ENCODE measurements at places on chromosomes 2 and 18.

DNA sequence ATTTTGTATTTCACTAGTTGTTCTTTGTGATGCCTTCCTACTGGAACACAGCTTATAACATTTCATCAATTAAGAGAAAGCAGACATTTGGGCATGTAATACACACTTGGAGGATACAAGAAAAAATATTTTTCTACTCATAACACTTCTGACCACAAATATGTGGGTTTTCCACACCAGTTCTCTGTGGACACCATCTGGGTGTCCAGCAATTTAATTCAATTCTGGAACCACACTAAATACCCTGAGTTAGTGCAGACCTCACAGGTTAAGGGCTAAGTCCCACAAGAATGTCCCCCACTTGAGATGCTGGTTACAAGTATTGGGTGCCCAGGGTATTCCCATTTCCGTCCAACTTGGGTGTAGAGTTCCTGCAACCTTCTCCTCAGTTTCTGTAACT lies 91.1 kb upstream of the SKOR2 start:
- no peak for DNase-seq

- no peak for DNase-seq
Measured at GRCh38 chr2:150732491-150732890, 245.0 kb upstream of the RND3 start.

DNA sequence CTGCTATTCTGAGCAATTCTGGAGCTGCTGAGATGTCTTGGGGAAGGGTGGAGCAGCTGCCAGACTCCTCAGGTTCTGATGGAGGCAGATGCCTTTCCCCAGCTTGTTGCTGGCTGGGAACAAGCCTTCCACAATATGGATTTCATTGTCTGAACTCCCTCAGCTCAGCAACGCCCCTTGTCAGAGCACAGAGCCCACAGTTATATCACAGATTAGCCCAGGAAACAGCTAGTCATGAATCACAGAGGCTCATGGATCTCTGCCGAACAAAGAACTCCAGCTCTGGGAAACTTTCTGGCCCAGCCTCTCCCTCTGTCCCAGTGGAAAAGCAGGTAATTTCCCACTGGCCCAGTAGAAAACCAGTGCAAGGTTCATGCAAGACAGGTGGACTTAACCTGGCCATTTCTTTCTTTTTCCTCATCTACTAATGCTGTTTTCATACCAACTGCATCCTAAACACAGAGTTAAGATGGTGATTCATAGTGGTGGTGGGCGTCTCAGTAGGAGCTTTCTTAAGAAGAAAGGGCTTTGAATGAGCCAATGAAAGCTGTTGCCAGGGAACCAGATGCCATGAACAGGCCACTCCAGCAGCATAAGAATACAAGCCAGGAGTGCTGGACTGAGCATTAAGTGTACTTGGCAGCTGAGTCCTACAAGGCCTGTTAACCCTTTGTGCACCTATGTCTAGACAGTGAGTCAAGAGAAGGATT lies 8.7 kb upstream of the KIAA2012 start:
- no peak for DNase-seq

GRCh38 chr18:42028247-42028832 lies 73.3 kb downstream of the PIK3C3 start:
- DNase-seq: no peak

- DNase-seq: no peak
Measured at GRCh38 chr18:53745224-53745967, 479.1 kb downstream of the MBD2 start.

DNA sequence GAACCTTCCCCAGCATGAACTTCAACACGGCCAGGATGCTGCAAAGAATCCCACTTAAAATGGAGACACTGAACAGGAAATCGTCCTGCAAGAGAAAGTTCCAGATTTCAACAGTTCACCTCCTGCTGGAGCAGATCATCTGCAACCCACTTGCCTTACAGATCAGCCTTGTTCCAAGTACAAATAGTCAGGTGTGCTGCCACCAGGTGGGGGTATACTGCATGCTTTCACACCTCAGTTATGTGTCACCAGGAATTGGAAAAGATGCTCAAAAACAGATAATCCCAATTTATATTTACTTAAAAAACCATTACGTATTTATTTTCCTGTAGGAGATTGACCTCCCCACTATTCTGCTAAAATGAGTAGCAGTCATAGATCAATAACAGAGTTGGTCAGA lies 212.3 kb downstream of the MGAT5 start:
- DNase-seq: peak; percentile 59

- DNase-seq: no peak
Measured at GRCh38 chr2:202721621-202722020, 86.9 kb downstream of the FAM117B start.

GRCh38 chr2:101658387-101658786 lies 39.1 kb upstream of the MAP4K4 start:
- DNase-seq: no peak

DNA sequence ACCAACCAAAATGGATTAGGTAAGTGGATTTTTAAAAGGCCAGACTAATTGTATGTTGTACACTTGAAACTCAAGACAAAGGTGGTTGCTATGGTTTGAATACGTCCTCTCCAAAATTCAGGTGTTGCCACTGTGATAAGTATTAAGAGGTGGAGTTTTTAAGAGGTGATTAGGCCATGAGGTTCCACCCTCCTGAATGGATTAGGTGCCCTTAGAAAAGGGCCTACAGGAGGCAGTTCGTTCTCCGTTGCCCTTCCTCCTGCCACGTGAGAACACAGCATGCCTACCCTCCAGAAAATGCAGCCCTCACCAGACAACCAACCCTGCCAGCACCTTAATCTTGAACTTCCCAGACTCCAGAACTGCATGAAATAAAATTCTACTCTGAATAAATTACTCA lies 51.2 kb downstream of the CHMP3 start:
- no peak for DNase-seq

- peak; percentile 69 for DNase-seq
Measured at GRCh38 chr2:60226943-60227342, 326.5 kb downstream of the BCL11A start.

- no peak for DNase-seq
Measured at GRCh38 chr2:187982668-187983067, 309.0 kb upstream of the GULP1 start.

DNA sequence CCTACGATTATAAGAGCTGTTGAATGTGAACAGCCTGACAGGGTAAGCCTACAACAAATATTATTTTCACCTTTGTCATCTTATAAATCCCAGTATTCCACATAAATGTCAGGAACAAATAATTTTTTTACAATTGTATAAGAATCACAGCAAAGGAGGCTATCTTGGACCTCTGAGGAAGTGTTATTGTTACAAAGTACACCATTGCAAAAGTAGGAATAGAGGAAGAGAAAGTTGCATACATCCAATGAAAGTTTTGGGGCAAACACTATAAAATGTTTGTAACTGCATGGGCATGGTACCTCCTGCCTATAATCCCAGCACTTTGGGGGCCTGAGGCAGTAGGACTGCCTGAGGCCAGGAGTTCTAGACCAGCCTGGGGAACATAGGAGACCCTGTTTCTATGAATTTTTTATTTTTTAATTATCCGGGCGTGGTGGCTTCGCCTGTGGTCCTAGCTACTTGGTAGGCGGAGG lies 715 bp upstream of the MEMO1 start:
- DNase-seq: no peak

- no peak for DNase-seq
Measured at GRCh38 chr2:45218297-45218696, 209.0 kb upstream of the SIX2 start.

DNA sequence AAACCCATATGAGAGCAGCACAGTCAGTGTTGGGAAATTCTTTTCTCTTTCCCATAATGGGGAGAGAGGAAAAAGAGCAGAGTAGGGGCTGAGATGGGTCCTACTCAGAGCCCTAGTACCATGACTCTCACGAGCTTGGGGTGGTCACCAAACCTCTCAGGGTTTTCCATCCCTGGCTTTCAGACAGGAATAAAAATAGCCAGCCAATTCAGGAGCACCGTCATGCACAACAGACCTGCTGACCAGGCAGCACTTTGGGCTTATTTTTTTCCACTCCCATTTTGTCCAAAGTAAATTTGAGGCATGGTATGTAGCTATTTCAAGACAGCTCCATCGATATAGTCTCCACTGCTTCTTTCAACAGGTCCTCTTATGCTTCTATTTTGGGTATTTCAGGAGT lies 86.4 kb downstream of the TGFA start:
- DNase-seq: no peak

DNA sequence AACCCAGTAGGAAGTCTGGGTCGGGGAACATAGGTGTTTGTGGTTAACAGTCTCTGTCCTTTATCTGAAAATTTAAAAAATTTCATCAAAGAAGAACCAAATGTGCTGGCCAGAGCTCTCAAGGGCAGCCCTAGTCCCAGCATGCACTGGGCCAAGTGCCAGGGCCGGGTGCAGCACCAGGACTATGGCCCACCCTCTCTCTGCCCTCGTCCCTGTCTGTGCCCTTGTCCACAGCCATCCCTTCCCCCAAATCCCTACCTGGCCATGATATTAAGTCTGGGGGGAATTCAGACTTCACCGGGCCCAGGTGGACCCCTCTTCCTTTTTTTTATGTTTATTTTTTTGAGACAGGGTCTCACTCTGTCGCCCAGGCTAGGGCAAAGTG lies 14.4 kb upstream of the ZFP36L2 start:
- DNase-seq: no peak

GRCh38 chr2:168327328-168327727 lies 79.9 kb upstream of the STK39 start:
- DNase-seq: no peak

DNA sequence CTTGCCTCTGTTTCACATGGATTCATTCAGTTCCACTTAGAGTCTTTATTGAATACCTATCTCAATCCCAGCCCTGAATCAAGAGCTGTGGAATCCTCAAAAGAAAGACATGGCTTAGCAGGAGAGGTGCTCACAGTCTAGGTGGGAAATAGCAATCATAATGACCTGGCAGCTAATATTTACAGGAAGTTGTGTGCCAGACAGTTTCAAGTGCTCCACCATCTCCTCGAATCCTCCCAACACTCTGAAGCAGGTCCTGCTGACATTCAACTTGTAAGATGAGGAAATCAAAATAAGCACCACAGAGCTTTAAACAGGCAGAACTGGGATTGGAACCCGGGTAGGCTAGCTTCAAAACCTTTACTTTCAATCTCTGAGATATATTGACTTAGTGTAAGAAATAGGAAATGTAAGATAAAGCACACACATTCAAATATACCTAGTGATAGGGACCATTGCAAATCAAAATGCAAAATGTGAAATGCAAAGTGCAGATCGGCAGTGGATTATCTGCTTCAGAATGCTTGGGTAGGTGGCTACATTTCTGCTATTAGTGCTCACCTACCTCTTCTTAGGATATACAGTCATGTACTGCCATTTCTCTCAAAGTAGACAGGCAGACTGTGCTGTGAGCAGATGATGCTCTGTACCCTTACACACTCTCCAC lies 182.0 kb downstream of the PRKCE start:
- DNase-seq: no peak

DNA sequence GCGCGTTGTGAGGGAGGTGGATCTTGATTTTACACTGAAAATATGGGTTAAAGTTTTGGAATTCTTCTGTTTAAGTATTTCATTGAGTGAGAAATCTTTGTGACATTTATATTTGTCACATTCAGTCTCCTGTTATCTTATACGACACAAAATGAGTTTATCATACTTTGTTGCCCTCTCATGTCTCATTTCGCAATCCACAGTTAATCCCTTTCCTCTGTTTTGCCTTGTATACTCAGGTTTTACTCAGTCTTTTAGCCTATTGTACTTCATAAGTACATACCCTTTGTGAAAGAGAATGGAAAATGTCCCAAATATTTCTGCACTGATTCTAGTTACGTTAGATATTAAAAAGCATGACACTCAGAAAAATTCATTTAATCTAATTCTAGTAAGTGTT lies 142.7 kb downstream of the ATP9B start:
- DNase-seq: no peak

DNA sequence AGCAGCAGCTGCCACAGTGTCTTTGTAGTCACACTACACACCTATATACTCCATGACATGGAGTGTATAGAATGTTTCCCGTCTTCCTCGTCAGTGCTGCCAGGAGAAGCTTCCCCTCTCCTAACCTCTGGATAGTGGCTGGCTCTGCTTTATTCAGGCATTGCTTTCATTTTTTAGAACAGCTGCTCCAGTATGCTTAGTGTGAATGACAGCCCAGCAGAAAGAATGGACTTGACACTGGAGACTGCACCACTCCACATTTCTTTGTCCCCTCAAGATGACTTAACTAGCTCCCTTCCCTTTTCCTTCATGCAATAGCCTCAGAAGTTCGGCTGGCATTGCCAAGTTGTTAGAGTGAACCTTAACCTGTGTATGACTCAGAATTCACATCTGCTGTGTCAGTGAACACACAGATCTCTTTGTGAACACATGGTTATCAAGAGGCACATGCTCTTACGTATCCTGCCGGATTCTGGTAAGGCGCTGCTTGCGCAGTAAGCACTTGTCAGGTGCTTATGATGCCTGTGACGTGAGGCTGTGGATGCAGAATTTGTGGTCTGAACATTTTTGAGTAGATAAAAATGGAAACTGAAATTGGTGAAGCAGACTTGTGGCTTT lies 73.9 kb downstream of the NEDD4L start:
- DNase-seq: no peak

DNA sequence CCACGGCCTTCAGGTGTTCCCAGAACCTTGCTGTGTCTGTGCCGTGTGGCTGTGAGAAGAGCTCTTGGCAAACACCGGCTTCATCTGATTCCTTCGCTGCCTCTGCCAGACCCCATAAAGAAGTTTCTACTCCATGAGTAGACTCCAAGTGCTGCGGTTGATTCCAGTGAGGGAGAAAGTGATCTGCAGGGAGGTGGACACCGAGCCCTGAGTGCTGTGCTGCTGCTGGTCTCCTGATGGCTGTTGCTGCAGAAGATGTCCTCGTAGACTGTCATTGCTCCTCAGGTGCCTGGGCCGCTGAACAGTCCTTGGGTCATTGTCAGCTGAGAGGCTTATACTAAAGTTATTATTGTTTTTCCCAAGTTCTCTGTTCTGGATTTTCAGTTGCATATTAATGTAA lies 19.6 kb downstream of the ASB1 start:
- DNase-seq: no peak

- no peak for DNase-seq
Measured at GRCh38 chr2:229445019-229445418, 173.9 kb upstream of the PID1 start.

GRCh38 chr18:42480441-42480840 lies 525.4 kb downstream of the PIK3C3 start:
- DNase-seq: no peak

DNA sequence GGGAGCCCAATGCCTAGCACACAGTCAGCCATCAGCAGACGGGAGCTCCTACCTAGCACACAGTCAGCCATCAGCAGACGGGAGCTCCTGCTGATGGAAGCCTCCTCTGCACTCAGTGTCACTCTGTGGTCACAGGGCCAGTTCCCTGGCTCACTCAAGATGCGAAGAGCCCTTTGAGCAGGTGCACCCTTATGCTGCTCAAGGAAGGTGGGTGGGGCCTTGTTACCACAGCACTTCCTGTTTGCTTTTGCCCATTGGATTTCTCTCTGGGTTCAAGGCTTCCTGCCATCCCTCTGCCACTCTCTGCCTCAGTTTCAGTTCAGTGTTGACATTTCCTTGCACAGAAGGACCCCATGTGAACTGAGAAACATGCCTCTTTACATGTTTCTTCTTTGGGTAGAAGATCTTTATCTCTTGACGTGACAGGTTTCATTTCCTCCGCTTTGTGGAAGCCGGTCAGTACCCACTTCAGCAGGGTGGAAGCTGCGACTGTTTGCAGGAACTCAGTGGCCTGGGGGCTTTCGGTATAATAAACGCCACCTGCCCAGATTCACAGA lies 11.6 kb downstream of the TRIB2 start:
- DNase-seq: no peak

- DNase-seq: no peak
Measured at GRCh38 chr2:17858064-17858463, 20.4 kb upstream of the KCNS3 start.

- DNase-seq: no peak
Measured at GRCh38 chr2:230939066-230939591, 14.1 kb upstream of the GPR55 start.

- peak; percentile 50 for DNase-seq
Measured at GRCh38 chr2:235381261-235381912, 112.5 kb upstream of the AGAP1 start.

Measured in NCI-H526 (cell line).